ENCODE measurements at places on chromosomes 3 and 15.

DNA sequence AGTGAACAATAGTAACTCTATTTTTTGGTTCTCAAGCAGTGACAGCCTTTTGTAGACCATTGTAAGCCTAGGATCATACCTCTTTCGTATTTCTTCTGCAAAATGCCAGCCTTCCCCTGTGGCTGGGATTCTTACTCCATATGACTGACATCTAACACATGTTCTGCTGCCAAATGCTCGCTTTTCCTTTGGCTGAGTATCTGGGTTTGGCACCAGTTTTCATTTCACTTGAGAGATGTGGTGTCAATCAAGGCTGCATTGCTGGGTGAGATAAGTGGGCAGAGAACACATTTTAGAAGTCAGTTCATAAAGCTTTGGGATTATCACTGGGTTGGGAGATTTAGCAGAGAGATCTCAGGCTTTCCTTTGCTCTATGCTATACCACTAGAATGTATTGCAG, 514.7 kb upstream of the SGO1 start:
- DNase-seq: no peak

DNA sequence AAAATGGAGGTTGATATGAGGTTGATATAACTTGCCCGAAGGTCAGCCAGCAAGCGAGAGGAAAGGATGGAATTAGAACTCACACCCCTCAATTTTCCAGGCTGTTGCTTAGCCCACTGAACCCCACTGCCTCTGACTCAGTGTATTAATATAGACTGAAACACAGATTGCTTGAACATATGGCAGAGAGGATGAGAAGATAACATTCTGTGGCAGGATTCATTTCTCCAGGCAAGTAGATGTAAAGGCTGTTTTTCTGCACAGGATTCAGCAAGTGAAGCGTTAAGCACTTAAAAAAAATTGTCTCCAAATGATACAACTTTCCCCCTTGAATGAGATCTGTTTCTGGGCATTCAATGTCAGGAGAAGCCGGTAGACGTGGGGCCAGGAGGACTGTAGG, 335.2 kb downstream of the GAP43 start:
- DNase-seq: no peak

GRCh38 chr15:87268675-87269074, 987.9 kb downstream of the NTRK3 start:
- DNase-seq: no peak

GRCh38 chr3:188202358-188203138, 48.6 kb downstream of the LPP start:
- no peak for DNase-seq

GRCh38 chr3:135582800-135583199, 382.7 kb upstream of the PPP2R3A start:
- DNase-seq: no peak

DNA sequence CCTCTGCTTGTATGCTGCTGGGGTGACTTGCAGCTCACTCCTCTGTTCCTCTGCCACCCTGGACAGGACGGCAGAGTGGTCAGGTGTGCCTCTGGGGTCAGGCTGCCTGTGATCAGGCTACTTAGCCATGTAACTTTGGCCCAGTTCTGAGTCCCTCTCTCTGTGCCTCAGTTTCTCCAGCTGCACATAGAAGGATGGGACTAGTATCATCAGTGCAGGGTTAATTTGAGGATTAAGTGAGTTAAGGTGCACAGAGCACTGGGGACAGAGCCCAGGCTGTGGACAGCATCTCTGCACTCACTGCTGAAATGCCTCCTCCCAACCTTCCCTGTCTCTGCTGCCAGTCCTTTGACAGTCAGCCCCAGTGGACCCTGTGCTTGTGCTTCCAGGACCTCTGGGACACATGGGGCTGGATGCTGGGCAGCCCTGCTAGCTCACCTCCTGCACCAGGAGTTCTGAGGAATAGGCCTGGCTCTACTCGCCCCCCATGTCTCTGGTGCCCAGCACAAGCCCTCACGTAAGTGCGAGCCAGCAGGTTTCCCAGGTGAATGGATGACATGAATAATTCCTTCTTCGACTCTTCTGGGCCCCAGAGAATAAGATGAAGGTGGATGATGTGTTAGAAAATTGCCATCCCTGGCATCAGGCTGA, 19.3 kb upstream of the PRR23E start:
- no peak for DNase-seq

All from activated CD8-positive, alpha-beta memory T cell treated with anti-CD3 and anti-CD28 coated beads for 4 hours (primary cell).